ENCODE measurements at places on chromosomes 12 and 14.

DNA sequence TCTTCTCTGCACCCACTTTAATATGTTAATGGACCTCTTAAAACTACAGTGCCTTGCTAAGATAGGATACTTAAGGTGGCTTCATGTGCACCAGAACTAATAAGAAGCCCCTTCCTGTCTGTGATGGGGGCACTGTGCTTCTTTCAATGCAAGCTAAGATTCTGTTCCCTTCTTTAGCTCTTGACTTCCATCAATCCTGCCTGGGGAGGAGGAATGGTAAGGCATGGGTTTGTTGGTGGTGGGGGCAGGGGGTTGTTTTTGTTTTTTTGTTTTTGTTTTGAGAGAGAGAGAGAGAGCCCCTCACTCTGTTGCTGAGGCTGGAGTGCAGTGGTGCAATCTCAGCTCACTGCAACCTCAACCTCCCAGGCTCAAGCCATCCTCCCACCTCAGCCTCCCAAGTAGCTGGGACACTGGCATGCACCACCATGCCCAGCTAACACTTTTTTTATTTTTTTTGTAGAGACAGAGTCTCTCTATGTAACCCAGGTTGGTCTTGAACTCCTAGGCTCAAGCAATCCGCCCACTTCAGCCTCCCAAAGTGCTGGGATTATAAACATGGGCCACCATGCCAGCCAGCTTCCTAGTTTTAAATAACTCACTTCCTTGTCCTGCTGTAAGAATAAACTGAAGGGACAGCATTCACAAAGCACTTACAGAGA, 4.5 kb upstream of the KRT3 start:
- no peak for DNase-seq

GRCh38 chr14:47710581-47710980, 35.2 kb upstream of the MDGA2 start:
- DNase-seq: no peak

DNA sequence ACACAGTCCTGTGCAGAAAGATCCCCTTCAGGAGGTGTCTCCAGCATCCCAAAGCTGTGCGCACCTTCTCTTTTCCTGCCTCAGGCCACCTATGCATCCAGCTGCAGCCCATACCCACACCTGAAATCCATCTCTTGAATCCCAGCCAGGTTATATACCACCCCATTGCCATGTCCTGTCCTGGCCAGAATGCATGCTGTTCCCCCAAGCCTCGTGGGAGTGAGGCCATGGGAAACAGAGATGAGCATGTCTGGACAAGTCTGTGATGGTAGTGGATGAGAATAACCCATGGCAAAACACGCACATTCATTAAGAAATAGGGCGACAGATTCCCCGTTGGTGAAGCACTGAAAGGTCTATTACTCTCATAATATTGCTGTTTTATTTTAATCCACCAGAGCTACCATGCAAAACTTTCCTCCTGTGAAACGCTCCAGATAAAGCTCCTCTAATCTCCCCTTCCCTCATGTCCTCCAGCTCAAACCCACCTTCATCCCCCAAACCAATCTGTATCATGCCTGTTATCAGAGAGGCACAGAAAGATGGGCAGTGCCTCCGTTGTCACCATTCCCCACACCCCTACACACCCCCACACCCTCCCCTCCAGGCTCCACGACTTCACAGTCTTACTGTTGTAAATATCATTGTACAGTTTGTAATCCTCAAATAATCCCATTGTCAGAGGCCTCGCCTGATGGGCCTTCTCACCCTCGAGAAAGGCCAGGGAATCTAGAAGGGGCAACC, 97.5 kb upstream of the FKBP4 start:
- DNase-seq: no peak

GRCh38 chr12:51323317-51323960, 535 bp downstream of the BIN2 start:
- DNase-seq: peak; percentile 43

- DNase-seq: no peak
These were observed 29.0 kb downstream of the PDE6H start for GRCh38 chr12:15001733-15002382.

DNA sequence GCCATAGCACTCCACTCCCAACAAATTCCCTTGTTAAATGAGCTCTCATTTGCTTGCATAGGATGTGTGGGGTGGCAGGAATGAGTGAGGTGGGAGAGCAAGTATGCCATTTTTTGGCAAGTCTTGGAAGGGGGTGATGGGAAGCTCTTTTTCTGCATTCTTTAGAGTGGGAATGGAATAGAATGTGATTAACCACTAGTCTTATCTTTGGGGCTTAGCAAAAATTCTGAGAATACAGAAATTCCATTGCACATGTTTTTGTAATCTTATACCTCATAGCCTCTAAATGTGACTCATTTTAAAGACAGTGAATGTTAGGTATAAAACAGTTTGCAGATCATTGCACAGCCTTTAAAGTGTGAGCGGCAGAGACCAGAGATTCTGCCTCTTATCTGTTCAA, 28.4 kb upstream of the NEDD1 start:
- DNase-seq: no peak

- no peak for DNase-seq
These were observed at the start of gene AHNAK2 for GRCh38 chr14:104977681-104978653. Gene AHNAK2 (minus strand): TSS chr14:104978374. CDS start chr14:104978237, 137 bp downstream.

- no peak for DNase-seq
These were observed 50.7 kb upstream of the TMEM260 start for GRCh38 chr14:56528927-56529326.

DNA sequence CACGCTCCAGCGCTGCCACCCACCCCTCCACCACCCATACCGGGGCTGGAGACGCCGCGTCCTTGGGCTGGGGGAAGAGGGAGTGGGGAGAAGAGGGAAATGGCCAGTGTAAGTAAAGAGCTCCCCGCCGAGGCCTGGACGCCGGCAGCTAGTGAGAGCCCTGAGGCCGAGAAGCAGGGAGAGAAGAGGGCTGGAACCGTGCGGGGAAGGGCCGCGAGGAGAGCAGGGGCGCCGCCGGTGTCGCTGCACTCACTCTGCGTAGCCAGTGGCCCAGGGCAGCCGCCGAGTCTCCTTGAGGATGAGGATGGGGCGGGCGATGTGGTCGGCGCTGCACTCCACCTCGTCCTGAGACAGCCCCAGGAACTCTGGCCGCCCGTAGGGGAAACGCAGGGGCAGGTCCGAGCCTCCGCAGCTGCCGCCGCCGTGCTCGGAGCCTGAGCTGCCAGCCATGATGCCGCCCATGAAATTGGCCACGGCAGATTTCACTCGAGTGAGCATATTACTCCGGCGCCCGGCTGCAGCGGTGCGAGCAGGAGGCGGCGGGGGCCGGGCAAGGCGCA, 631 bp downstream of the PPM1H start:
- DNase-seq: peak; percentile 2

DNA sequence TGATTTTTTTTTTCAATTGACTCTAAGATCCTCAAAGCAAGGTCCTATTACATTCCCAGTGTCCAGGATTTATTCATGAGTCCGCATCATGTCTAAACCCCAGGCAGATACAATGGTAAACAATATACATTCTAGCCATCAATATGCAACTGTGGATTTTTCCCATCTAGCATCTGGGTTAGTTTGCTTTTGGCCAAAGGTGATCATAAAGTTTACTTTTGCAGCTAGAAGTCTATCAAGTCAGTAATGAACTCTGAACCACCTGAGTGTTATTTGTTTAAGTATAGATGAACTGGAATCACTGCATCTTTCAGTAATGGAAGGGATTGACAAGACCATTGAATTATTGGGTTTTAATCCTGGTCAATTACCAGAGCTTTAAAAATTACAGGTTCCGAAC, 80.8 kb downstream of the STON2 start:
- DNase-seq: no peak

GRCh38 chr14:60721326-60722106, 2.6 kb downstream of the SIX4 start:
- DNase-seq: no peak

DNA sequence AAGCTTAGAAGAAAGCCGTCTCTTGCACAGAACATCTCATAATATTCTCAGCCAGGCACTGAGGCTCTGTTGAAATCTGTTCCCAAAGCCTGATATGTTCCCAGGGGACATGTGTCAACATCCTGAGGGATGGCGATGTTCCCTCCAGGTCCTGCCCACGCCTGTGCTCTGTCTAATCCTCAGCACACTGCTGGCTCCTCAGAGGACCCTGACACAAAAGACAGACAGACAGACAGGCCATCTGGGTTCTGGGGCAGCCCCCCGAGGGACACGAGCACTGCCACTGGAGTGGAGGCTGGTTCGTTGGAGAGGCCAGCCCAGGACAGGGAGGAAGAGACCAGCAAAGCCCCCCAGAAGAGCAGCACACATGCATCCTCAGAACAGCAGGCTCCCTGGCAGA, 27.8 kb downstream of the CHGA start:
- no peak for DNase-seq

DNA sequence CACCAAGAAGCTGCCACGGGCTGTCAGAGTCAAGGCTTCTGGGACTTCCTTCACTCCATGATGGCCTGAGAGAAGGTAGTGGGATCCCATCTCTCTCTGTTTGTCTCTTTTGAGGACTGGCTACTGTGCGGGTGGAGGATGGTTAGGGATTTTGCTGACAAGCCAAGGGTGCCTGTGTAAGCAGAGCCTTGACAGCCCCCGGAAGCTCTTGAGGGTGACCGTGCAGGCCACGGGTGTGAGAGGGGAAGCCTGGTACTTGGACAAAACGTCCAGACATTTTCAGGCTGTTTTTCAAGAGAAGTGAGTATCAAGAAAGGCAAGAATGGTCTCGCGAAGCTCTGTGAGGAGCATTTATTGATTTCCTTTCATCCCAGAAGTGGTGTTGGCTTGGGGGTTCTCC, 352.4 kb downstream of the DPF3 start:
- DNase-seq: no peak

DNA sequence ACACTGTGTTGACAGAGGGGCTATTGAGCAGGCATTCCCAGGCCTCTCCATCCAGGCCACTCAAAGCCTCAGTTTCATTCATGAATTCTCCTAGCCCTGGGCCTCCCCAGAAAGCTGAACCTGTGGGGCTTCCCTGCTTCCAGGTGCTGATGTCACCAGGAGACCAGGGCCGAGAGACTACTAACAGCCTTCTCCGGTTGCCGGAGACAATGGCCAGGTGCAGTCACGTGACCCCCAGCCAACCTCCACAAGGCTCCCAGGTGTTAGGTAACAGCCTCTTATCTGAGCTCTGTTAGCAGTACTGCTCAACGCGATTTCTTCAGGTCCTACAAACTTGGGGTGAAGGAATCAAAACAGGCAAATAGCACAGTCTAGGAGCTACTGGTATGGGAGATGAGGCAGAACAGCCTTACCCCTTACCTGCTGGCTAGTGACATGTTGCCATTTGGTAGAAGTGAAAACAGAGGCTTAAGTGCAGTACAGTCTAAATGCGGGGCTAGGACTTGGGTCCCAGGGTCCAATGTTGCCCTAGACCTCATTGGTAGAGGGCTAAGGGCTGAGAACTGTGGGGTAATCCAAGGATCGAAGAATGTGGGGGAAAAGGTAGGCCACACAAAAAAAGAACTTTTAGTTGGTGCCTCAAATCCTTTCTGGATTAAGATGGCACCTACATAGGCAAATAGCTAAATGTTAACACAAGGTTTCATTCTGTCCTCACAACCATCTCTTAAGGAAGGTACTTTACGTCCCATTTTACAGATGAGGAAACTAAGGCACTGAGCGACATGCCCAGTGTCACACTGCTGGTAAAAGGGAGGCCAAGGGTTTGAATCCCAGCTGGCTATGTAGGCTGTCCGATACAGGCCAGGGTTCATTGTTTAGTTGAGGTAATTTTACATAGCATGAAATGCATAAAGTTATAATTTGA, 3.8 kb downstream of the CCDC88C start:
- DNase-seq: no peak

GRCh38 chr12:59972905-59973304, 377.1 kb downstream of the SLC16A7 start:
- no peak for DNase-seq

GRCh38 chr12:110917961-110918360, 2.4 kb downstream of the MYL2 start:
- DNase-seq: no peak

- no peak for DNase-seq
These were observed 366.4 kb downstream of the IPO8 start for GRCh38 chr12:30329281-30329680.

GRCh38 chr14:29282169-29282568, 515.6 kb downstream of the FOXG1 start:
- DNase-seq: no peak

GRCh38 chr14:104676694-104677511, 12.5 kb upstream of the INF2 start:
- peak; percentile 49 for DNase-seq

GRCh38 chr12:104694711-104695110, 238.0 kb downstream of the CHST11 start:
- no peak for DNase-seq

DNA sequence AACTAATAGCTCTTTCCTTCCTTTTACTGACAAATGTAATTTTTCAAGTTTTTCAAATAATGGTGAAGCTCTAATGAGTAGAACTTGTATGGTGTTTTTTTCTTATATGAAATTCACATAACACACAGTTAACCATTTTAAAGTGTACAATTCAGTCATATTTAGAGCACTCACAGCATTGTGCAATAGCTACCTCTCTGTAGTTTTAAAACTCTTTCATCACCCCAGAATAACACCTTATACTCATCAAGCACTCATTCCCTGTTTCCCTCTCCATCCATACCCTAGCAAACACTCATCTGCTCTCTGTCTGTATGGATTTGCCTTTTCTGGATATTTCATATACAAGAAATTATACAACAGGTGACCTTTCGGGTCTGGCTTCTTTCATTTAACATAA, 207.9 kb upstream of the SLC38A2 start:
- no peak for DNase-seq

DNA sequence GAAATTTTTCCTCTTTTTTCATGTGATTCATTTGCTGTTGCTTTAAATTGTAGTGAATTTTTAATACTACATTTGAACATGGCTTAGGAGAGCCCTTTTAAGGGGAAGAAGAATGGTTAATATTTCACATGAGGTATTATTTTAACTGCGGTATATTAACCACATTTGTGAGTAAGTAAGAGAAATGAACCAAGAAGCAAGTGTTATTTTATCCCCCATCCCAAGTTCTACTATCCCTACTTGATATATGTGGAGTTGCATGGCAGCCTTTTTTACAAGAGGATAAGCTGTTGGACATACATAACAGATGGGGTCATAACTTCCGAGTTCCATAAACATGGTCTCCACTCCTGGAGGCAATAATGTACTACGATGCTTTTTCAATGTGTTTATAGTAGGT, 623.3 kb downstream of the LRFN5 start:
- DNase-seq: no peak

DNA sequence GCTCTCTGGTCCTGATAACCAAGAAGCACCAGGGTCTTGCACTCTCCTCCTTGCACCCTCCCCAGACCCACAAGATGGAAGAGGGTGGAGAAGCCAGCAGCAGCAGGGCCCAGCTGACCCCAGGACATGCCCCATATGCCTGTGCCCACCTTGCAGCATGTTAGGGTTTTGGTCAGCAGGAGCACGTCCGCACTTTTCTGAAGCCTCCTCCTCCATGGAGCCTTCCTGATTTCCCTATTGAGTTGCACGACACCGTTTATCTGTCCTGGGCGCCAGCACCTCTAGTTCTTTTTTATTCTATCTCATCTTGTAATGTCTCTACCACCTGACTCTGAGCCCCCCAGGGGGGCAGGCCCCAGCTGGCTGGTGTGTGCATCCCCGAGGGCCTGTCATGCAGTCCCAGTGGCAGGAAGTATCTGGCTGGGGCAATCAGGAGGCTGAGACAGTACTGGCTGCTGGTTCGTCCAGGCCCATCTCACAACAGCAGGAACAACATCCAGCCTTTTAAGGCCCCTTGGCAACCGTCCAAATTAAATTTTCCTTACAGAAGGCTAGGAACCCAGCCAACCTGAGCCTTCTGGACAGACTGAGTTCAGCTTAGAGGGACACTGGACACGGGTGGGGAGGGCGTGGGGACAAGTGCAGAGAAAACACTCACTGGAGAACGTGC, 39.6 kb downstream of the CCDC85C start:
- no peak for DNase-seq

GRCh38 chr12:12294215-12295005, 27.6 kb upstream of the LRP6 start:
- no peak for DNase-seq

Measured in stimulated activated CD4-positive, alpha-beta T cell treated with anti-CD3 and anti-CD28 coated beads, Interleukin-15, amount 100 ng/mL, for 48 hours (primary cell).